ENCODE measurements at places on chromosomes 6 and 20.

- no peak for DNase-seq
Observed at GRCh38 chr6:10424040-10424439, 9.2 kb upstream of the TFAP2A start.

GRCh38 chr6:139762587-139763031, 388.2 kb upstream of the CITED2 start:
- DNase-seq: no peak

DNA sequence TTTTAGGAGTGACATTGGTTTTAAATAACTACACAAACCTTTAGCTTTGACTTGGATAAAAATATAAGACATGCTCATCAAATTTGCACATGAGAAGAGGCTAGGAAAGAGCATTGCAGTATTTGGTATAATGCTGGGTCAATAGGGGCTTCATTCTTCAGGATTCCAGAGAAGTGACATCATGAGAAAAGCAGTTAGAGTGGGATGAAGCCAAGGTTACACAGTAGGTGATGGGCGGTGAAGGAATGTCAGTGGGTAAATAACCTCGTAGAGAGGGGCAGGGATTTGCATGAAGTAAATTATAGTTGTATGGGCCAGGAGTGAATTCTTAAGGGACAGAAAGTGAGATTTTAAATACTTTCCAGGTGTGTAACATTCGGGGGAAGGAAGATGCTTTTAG, 216.2 kb downstream of the RFPL4B start:
- no peak for DNase-seq

DNA sequence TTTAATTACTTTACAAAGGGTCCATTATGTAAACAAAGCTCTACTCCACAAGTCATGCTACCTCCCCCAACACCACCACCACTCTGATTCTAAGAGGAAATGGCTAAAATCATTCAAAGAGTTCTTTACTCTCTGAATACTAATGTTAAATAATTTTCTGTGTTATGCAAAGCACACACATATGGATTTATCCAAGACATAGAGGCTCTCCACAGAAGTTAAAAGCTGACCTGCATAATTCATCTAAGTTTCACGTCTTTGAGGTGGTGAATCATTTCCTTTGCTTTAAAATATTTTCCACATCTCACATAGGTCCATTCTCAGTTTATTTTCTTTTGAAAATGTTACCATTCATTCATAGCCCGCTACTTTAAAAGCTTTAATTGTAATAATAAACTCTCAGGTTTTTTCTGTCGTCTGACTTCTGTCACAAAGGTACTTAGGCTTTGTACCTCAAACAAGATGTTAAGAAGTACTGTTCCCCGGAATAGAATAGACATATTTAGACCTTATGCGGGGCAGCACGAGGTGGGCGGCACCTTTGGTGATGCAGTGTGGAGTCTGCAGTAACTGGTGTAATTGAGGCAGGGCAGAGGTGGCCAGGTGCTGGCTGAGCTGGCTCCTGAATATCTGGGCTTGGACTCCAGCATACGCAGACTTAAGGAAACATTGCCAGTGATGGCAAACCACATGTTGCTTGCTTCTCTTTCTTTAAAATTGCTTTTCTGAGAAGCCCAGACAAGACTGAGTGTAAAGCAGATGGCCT, 55.8 kb downstream of the KIF6 start:
- no peak for DNase-seq

- DNase-seq: no peak
Observed at GRCh38 chr6:149451376-149452036, 33.3 kb downstream of the ZC3H12D start.

GRCh38 chr6:168615837-168616236, 174.9 kb downstream of the SMOC2 start:
- DNase-seq: no peak

DNA sequence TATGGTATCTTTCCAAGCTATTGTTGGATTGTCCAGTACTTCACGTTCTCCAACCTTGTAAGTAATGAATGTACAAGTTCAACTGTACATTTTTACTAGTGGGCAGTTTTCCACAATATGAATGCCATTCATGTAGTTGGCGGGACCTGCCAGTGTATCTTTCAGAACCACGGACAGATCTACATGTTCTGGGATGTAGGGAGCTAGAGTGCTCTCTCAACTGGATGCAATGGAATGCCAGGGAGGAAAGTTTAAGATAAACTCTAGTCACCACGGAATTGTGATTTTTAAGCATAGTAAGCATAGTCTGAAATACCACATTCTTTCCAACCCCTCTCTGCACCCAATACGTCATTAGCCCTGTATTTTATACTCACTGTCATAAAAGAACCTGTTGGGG, 21.5 kb upstream of the HLA-C start:
- no peak for DNase-seq

- no peak for DNase-seq
Observed at GRCh38 chr6:48750861-48751260, 639.9 kb upstream of the PTCHD4 start.

GRCh38 chr6:108167449-108168089, 1.7 kb downstream of the NR2E1 start:
- DNase-seq: no peak

GRCh38 chr6:10081075-10081474, 333.8 kb downstream of the TFAP2A start:
- DNase-seq: no peak

DNA sequence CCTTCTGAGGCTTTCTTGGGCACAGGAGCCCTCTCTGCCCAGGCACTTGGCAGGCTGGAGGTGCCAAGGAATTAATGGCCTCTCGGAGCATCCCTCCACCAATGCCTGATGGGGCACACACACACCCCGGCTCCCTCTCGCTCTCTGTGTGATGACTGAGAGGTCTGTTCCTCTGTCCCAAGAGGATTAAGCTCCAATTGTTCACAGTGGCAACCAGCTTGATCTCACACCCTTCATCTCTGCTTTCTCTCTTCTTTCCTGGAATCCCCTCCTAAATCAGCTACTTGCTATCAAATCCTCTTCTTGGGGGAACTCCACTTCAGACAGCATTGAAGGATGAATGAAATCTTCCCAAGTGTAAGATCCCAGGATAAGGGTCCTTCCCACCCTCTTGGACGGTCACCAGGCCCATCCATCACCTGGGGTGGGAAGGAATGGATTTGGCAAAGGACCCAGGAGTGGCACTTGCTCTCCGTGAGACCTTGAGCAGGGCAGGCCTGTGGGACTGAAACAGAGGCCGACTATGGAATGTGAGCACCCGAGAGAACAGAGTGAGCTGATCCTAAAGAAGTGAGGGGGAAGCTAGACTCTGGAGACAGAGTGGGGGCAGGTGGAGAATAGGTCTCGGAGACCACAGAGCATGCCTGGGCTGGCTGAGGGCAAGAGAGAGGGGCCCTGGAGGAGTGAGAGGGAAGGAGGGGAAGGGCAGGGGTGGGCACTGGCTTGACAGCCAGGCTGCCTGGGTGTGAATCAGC, 93.6 kb downstream of the GRM4 start:
- no peak for DNase-seq

DNA sequence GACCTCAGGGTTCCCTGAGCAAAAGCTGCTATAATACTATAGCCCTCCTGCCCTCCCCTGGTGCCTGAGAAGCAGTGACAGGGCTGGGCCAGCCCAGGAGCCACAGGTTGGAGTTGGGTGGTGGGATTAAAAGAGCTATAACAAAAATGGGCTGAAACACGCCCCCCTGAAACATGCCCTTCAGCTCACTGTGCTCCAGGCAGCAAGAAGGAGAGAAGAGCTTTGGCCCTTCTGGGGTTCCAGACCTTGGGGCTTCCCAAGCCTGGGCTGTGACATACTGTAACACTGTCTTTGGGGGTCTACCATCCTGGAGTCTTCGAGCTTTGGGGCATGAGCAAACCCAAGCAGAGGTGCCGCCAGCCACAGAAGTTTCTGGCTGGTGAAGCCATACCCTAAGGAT, 129.2 kb downstream of the HTR1B start:
- no peak for DNase-seq

DNA sequence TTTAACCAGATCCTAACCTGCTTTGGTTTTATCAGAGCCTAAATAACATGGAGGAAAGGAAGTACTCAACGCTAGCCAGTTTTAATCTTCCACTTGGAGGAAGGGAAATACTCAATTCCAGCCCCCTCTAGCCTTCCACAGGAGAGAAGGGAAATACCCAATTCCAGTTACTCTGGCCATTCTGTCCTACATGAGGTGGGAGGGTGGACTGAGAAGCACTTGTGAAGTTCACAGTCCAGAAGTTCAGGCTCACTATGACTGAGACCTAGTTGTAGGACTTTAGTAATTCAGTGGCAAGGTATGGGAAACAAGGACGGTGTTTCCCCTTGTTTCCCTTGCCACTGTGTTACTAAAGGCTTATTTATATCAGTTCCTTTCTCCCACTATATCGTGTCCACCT, 672.0 kb downstream of the RFPL4B start:
- DNase-seq: no peak

GRCh38 chr6:6790891-6791290, 202.4 kb downstream of the LY86 start:
- DNase-seq: no peak

DNA sequence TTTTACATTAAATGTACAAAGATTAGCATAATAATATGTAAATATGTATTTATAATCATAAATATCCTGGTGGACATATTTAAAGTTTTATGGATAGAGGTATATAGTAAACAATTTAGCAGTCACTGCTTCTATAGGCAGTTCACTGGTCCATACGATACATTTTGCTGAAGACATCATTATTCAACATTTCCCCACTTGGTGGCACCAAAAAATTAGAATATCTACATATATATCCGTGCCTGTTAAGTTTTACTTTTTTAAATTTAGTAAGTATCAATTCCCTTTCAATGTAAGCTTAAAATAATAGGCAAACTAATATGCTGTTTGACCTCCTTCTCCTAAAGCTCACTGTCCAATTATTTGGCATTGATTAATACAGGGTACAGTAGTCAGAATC, 64.2 kb downstream of the LMBRD1 start:
- peak; percentile 15 for DNase-seq

GRCh38 chr20:18331694-18332093, 43.4 kb downstream of the ZNF133 start:
- DNase-seq: no peak

- DNase-seq: no peak
Observed at GRCh38 chr20:37773291-37773826, 79.5 kb downstream of the CTNNBL1 start.

GRCh38 chr6:408599-409102, 17.1 kb downstream of the IRF4 start:
- DNase-seq: peak; percentile 29

DNA sequence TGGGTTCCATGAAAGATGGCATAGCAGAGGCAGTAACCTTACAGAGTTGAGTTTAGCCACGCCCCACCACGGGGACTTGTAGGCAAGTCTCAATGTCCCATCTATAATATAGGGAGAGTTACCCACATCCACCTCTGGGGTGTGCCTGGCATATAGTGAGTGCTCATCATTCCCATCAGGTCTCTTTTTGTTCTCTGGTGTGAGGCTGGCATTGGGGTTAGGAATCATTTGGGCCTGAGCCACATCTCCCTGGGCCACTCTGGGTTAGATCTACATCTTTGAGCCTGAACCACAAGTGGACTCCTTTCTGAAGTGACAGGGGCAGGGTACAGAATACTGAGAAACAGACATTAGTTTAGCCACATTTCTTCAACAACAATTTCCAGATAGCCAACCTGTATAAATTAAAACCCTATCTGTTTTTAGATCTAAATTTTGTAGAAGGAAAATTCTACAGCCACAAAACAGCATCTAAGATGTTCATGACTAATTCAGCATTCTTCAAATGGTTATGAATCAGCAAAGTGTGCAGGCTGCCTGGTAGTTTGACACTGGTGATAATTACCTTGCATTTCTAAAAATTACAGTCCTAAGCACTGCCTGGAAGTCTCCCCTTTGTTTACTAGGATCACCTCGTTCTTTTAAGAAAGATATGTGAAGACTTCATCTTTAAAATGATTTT, 20.1 kb downstream of the RNF24 start:
- no peak for DNase-seq

DNA sequence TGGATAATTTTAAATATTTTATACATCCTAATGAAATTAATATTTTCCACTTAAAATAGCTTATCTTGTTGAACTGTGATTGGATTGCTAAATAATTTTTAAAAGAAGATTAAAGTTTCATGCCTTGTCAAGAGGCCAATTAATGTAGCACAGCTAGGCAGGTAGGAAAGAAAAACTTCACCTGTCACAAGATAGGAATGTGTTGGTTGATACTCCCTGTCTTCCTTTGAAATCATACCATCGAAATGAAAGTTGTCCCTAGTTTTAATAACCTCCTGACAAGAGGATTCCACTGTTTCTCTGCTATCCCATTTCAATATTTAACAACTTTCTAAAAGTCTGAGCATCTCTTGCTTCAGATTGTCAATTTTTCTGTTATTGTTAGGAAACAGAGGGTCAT, 80.8 kb downstream of the BMP6 start:
- DNase-seq: no peak

- no peak for DNase-seq
Observed at GRCh38 chr6:53608396-53608795, 57.2 kb downstream of the KLHL31 start.

DNA sequence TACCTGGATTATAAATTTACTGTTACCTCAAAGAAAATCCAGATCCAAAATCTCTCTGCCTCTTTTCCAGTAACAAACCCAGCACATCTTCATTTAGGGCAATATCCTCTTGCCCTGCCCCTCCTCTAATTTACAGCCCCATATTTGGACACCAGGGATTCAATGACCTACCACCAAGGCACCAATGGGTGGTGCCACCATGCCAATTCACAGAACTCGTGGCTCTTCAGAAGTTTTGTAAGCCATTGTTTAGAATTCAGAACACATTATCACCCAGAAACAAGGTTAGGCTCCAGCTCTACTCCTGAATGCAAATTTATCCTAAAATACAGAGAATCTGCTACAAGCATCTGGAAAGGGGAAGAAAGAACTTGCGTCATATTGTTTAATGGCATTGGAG, 67.8 kb upstream of the SASH1 start:
- DNase-seq: no peak

GRCh38 chr6:36660771-36661471, 17.6 kb upstream of the CDKN1A start:
- DNase-seq: no peak

DNA sequence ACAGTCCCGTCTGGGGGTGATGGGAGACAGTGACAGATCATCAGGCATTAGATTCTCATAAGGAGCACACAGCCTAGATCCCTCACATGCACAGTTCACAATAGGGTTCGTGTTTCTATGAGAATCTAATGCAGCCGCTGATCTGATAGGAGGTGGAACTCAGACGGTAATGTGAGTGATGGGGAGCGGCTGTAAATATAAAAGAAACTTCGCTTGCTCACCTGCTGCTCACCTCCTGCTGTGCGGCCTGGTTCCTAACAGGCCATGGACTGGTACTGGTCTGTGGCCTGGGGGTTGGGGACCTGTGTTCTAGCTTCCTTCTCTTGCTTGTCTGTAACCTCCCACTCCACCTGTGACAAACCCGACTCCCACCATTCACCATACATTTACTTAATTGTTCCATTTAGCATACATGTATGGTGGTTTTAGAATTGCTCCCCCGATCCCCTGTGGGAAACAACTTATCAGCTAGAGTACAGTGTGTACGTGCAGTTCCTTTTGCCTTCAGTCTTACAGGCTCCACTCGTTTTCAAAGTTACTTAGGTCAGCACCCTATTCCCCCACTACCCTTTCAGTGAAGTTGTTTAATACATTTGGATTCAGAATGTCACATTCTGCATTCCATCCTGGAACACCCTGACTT, 4.0 kb downstream of the MANBAL start:
- no peak for DNase-seq
